ENCODE measurements at places on chromosomes 7 and 10.

DNA sequence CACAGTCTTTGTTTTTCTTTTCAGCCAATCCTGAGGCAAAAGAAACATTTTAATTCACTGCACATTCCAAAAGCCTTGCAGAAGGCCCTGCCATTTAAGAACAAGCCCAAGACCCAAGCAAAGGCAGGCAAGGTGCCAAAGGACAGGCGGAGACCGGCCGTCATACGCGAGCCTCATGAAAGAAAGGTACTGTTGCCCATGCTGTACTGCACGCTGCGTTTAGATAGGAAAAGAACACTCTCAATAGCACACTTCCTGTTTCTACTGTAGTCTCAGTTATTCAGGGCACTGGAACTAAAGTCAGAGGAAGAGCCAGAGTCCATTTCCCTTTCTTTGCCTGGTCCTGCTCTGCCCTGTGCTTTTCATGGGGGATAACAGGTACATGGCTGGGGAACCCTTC, 47.6 kb downstream of the BMS1 start:
- no peak for DNase-seq

GRCh38 chr10:69567920-69568319, 5.3 kb downstream of the NEUROG3 start:
- DNase-seq: no peak

DNA sequence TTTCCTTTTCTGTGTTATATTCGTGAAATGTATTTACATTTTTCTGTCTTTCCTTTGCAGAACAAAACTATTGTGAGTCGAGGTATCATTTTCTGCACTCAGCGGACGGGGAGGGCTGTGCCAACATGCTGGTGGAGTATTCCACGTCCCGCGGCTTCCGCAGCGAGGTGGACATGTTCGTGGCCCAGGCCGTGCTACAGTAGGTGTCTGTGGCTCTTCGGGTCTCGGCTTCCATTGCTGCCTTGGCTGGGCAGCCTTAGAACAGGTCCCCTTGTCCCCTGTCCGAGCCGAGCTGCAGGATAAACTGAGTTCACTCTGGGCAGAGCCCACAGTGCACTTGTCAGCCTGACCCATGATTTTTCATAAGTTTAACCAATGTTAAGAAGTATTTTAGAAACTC, 14.5 kb downstream of the GET4 start:
- no peak for DNase-seq

DNA sequence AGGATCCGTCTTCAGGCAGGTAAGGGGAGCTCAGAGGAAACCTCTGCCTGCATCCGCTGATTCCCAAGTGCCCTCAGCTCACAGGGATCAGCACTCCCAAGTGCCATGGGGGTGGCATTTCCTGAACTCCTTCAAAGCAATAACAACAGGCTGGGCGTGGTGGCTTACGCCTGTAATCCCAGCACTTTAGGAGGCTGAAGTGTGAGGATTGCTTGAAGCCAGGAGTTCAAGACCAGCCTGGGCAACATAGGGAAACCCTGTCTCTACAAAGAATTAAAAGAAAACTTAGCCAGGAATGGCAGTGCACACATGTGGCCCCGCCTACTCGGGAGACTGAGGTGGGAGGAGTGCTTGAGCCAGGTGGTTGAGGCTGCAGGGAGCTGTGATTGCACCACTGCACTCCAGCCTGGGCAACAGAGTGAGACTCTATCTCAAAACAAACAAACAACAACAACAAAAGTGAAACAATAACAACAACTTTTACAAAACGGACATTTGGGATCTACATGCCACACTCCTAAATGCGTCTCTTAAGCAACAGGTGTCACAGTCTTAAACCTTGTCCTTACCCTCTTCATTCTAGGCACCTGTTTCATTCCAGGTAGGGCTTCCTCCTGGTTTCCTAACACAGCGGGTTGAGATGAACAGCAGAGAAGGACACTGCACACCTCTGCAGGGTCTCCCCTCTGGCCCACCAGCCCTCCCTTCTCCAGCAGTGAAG, 73.8 kb downstream of the PAXIP1 start:
- no peak for DNase-seq

- DNase-seq: no peak
Measured at GRCh38 chr7:87369216-87369615, 23.8 kb downstream of the CROT start.

- no peak for DNase-seq
Measured at GRCh38 chr10:90920986-90921666, at the start of gene ANKRD1. TSS of gene ANKRD1 (minus strand) at chr10:90921087. CDS start at chr10:90921027, 60 bp downstream.

- DNase-seq: no peak
Measured at GRCh38 chr10:71297343-71297742, 21.7 kb upstream of the SLC29A3 start.

- no peak for DNase-seq
Measured at GRCh38 chr7:100118388-100119071, 628 bp downstream of the TAF6 start.

DNA sequence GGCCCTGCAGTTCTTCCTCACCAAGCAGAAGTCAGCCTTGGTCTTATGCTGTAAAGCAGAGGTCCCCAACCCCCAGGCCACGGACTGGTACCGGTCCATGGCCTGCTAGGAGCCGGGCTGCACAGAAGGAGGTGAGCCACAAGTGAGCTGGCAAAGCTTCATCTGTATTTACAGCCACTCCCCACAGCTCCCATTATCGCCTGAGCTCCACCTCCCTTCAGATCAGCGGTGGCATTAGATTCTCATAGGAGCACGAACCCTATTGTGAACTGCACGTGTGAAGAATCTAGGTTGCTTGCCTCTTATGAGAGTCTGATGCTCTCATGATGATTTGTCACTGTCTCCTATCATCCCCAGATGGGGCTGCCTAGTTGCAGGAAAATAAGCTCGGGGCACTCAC, 87.6 kb upstream of the NEBL start:
- DNase-seq: no peak

GRCh38 chr7:129091484-129092002, 36.6 kb upstream of the TNPO3 start:
- DNase-seq: peak; percentile 85

- no peak for DNase-seq
Measured at GRCh38 chr10:8677642-8678041, 623.2 kb downstream of the GATA3 start.

- DNase-seq: no peak
Measured at GRCh38 chr10:96704563-96704962, 15.8 kb downstream of the PIK3AP1 start.

DNA sequence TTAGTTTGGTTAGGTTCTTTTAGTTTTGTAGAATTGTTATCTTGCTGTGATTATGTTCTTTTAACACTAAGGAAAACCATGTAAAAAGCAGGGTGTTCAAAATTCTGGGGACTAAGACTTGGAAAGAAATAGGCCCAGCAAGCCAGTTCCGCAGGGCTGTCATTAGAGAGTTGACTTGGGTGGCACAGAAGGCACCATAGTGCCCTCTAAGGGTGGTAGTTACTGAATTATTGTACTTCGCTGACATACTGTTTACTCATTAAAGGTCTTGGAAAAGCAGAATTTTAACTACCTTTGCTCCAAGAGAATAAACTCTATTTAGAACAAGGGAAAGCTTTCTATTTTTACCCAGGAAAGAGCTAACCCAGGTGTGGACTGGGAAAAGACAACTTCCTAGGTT, 86.5 kb downstream of the OTUD1 start:
- DNase-seq: no peak

GRCh38 chr10:21230219-21230618, 295.3 kb downstream of the SKIDA1 start:
- no peak for DNase-seq

DNA sequence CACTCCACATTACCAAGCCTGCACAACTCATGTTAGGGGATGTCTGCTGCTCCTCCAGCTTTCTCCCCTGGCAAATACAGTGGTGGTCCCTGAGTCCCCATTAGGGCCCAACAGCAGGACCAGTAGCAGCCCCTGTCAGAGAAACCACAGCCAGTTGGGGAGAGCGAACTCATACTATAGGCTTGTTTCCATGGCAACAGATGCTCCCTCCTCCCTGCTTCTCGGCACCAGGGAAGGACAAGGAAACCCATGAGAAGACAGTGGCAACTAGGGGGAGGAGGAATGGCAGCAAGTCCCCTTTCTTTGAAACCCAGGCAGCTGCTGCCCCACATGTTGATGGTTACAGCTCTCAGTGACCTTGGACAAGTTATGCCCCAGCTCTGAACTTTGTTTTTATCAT, 326.4 kb downstream of the KCNMA1 start:
- DNase-seq: no peak

- no peak for DNase-seq
Measured at GRCh38 chr7:52909131-52909530, 126.3 kb upstream of the POM121L12 start.

DNA sequence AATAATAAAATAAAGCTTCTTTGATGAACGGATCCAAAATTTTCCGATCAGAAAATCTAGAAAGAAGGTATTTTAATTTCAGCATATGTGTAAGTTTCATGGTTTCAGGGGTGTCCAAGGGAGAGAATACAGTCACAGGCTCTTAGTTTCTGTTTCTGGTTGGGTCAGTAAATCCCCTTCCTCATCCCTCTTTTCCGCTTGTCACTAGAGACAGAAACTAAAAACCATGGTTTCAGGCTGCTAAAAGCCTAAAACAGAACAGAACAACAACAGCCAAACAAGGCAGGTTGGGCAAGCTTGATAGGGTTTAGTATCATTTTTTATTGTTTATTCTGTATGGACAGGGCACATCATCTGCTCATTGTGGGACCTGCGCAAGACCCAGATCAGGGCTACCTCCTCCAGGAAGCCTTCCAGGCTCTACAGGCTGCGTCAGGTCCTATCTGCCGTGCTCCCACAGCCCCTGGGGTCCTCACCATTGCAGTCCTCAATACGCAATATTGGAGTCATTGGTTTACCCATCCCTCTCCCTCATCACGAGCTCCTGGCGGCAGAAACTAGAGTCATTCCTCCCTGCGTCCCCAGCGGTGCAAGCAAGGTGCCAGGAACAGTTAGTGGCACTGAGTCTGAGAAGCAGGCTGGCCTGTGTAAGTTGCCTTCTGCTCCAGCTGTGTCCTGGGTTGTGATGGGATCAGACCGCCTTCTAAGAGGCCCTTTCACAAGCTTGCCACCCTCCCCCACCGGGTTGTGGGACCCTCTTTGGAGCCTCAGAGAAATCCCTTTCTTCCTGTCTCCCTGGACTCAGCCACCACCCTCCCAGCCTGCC, 70.2 kb upstream of the CUX1 start:
- DNase-seq: no peak

DNA sequence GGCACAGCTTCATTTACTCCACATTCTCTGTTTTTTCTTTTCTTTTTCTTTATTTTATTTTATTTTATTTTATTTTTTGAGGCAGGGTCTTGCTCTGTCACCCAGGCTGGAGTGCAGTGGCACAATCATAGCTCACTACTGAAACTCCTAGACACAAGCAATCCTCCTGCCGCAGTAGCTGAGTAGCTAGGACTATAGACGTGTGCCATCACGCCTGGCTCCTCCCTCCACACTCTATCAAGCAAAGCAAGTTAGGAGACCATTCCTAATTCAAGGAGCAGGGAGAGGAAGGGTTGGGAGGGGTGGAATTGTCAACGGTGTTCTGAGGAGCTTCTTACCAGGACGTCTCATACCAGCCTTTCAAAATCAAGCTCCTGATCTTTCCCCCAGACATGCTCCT, 52.4 kb downstream of the OAT start:
- DNase-seq: no peak

- DNase-seq: no peak
Measured at GRCh38 chr7:84251277-84251781, 56.7 kb upstream of the SEMA3A start.

GRCh38 chr7:128383776-128384175, 22.3 kb upstream of the PRRT4 start:
- DNase-seq: no peak

GRCh38 chr7:115122388-115122787, 200.5 kb downstream of the MDFIC start:
- DNase-seq: no peak

DNA sequence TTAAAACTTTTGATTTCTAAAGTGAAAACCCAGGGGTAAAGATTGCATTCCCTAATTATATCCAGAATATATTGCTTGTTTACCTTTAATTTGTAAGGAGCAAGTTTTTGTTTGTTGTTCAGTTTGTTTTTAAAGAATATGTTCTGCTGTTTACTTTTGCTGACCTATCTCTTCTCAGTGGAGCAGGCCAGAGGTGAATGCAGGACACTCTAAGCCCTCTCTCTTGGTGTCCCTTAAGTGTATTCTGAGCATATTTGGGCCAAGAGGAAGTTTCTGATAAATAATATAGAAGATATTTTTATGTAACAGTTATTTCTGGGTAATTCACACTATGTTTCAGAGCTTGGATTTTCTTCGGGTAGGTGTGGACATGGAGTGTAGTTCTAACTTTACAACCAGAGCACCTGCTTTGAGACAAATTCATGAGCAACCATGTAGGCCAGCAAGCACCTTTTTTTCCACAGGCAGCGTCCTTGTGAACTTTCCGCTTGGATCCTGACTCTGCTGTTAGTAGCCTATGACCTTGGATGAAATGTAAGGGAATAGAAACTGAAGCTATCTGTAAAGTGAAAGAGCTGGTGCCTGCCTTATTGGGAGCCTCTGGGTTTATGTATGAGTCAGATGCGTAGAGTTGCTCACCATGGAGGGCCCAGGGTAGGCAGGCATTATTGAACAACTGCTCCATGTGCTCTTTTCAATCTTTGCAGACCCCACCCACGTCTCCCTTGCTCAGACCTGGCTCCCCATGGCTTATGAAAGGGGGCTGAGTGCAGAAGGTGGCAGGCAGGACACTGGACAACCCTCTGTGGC, 16.1 kb downstream of the OGDH start:
- peak; percentile 25 for DNase-seq

DNA sequence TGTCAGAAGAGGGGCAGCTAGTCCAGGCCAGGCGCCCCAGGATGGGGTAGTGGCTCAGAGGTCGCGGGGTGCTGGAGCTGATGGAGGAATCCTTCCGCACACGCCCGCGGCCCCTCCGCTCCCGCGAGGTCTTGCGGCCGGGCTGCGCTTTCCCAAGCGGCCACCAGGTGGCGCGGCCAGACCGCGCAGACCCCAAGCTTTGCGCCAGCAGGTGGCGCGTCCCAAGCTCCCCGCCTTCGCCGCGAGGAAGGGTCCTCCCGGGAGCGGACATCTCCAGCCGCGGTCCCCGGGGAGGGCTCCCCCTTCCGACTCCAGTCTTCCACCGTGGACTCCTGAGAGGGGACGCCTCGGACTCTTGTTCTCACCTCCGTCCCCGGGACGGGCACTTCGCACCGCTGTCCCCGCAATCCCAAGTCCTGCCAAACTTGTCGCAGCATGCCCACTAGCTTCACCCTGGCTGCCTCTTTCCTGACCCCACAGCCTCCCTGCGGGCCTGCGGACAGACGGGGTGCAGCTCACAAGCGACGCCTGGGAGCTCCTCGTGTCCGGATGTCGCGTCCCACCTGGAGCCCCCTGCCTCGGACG, 19.4 kb downstream of the KCNK18 start:
- peak; percentile 65 for DNase-seq

GRCh38 chr7:741850-742249, 14.8 kb upstream of the PRKAR1B start:
- DNase-seq: no peak

Measured in activated T-cell treated with anti-CD3 and anti-CD28 coated beads, Interleukin-2, amount 50 U/mL, for 4 hours (primary cell).